Naive B cell (primary cell): ENCODE measurements at places on chromosomes 13 and 19. TPM values are rescaled to one million over a fixed set of nuclear protein-coding genes. Genes with fewer than 3 reads are reported as not detected.

Gene FUT2
- 0.11 TPM for polyA plus RNA-seq

Gene FXYD1
- 1.0 TPM for polyA plus RNA-seq

Gene NOVA2
- polyA plus RNA-seq = not detected

Gene CYP2F1
- not detected for polyA plus RNA-seq

Gene CFAP97D2
- polyA plus RNA-seq = not detected

Gene KLK5
- polyA plus RNA-seq = not detected

GRCh38 chr19:37931881-37932655 is 25.1 kb downstream of the SIPA1L3 start:
- no peaks in the 10 kb centered on the region for H3K27me3 ChIP-seq
- H3K36me3 ChIP-seq = peaks cover 10% of the 10 kb centered on the region
- DNase-seq = peak; percentile 45
- H3K4me1 ChIP-seq = peaks cover 66% of the 10 kb centered on the region
- peak overlapping the region; percentile 98 for H3K27ac ChIP-seq

- peaks cover 27% of the 10 kb centered on the region for H3K4me1 ChIP-seq
- H3K36me3 ChIP-seq = no peaks in the 10 kb centered on the region
- no peak for DNase-seq
- H3K27ac ChIP-seq = no peak overlapping the region
- peaks cover 50% of the 10 kb centered on the region for H3K27me3 ChIP-seq
These were observed 27.4 kb upstream of the SACS start for GRCh38 chr13:23460921-23461320.

DNA sequence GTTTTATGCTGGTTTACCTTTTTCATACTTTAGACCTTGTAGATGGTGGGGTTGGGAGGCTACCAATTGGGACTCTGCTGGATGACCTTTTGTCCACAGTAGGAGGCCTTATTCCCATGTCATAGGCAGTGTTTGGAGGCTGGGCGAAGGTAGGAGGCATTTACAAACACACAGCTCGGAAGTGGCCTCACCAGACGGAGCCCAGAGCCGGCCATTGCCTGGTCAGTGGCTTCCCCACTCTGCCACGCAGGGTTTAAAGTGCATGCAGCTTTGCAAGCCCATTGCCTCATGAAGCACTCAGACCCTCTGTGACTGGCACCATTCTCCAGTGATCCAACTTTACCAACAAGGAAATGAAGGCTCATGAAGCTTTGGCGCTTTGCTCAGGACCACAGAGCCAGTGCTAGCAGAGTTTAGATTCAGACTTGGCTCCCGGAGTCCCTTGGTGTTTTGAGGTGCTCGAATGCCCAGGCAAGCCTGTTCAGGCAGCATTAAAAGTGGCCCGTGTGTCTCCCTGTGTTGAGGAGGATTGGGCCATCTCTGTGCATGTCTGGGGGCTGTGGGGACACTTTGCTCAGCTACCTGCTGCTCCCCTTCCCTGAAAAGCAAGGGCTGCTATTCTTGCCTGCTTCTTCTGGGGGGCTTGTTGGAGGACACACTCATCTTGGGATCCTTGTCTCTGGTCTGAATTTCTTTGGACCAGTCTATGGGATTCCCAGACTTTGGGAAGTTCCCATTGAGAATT is 148.7 kb downstream of the ZNF536 start:
- H3K36me3 ChIP-seq = no peaks in the 10 kb centered on the region
- DNase-seq = no peak
- no peaks in the 10 kb centered on the region for H3K4me1 ChIP-seq
- H3K27ac ChIP-seq = no peak overlapping the region
- H3K4me3 ChIP-seq = no peak overlapping the region
- no peaks in the 10 kb centered on the region for H3K27me3 ChIP-seq

- H3K36me3 ChIP-seq = no peaks in the 10 kb centered on the region
- no peak for DNase-seq
- H3K4me1 ChIP-seq = no peaks in the 10 kb centered on the region
- no peak overlapping the region for H3K27ac ChIP-seq
These were observed 239.3 kb downstream of the KCTD12 start for GRCh38 chr13:76646946-76647345.

DNA sequence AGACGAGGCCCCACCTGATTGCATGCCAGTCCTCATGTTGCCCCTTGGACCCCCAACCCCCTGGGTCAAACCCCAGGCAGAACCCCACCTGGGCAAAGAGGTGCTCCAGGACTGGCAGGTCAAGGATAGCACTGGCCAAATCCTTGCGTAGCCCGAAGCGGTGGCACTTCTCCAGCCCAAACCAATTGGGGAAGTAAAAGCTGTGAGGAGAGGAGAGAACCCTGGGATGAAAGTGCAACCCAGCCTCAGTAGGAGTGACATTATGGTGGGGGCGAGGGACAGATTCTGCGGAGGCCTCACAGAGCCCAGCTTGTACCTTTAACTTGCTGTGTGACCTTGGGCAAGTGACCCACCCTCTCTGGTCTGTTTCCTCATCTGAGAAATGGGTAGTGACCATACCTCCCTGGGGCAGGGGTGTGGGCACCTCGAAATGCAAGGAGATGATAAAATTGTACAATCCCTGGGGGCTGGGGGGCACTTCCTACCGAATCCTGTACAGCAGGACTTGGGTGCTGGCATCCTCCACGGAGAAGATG is 4.4 kb downstream of the JAK3 start:
- H3K36me3 ChIP-seq = no peaks in the 10 kb centered on the region
- H3K4me1 ChIP-seq = peaks cover 44% of the 10 kb centered on the region
- no peak overlapping the region for H3K4me3 ChIP-seq

DNA sequence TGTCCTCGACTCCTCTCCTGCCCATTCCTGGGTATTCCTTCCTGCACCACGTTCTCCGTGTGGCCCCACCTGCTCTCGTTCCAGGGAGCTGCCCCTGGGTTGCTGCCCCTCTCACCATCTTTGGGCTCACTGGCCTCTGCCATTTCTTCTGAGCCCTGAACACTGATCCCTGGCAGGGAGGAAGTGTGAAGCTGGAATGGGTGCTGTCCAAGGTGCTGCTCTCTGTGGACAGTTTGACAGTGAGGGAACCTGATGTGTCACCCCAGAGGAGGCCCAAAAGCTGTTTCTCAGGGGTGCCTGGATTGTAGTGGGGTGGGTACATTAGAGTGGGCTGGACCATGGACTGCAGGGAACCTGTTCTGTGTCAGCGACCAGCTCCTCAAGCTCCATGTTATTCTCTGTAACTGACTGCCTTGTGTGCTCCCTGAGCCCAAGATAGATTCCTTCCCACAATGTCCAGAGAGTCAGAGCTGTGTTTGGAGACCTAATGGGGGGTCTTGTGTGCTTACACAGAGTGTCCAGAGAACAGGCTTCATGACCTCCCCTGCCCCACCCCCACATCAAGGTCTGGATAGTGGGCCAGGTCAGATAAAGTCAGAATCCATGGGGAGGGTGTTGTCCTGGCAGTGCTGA is 7.2 kb upstream of the CEACAM8 start:
- H3K36me3 ChIP-seq = no peaks in the 10 kb centered on the region
- peaks cover 4% of the 10 kb centered on the region for H3K4me1 ChIP-seq
- H3K27me3 ChIP-seq = peaks cover 76% of the 10 kb centered on the region
- H3K27ac ChIP-seq = no peak overlapping the region
- no peak overlapping the region for H3K4me3 ChIP-seq
- no peak for DNase-seq

DNA sequence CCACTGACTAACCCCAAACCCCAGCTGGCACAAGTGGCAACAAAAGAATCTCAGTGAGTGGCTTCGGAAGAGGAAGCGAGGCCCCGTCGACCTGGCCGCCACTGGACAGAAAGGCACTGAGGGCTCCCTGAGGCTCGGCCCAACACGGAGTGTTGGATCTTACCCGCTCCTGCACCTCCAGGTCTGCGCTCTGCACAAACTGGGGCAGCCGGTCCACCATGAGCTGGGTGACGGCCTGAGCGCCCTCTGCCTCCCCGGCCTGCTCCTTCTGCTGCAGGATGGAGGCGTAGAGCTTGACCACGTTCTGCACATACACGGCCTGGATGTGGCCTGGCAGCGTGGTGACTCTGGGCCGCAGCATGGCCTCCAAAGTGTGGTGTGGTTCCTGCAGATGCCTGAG is 21.7 kb downstream of the IZUMO4 start:
- no peaks in the 10 kb centered on the region for H3K4me1 ChIP-seq
- no peak for DNase-seq
- peaks cover 5% of the 10 kb centered on the region for H3K36me3 ChIP-seq
- no peak overlapping the region for H3K27ac ChIP-seq
- H3K27me3 ChIP-seq = no peaks in the 10 kb centered on the region

DNA sequence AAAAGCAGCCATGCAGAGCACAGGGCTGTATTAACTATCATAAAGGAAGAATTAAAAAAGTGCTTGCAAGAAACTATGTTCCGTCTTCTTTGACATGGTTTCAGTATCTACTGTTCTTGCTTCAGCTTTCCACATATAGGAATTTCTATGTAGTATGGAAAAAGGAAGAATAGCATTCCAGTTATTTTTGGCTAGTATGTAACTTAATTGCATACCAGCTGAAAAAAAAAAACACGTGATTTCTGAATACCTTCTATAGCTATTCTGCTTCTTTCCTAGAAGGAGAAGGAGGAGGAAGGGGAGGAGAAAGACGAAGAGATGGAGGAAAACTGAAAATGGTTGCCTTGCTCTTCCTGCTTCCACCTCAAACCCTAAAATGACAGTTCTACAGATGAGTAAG is 619.0 kb downstream of the KCTD12 start:
- H3K4me3 ChIP-seq = no peak overlapping the region
- no peaks in the 10 kb centered on the region for H3K36me3 ChIP-seq
- no peak for DNase-seq
- peak overlapping the region; percentile 15 for H3K27ac ChIP-seq
- peaks cover 4% of the 10 kb centered on the region for H3K27me3 ChIP-seq

DNA sequence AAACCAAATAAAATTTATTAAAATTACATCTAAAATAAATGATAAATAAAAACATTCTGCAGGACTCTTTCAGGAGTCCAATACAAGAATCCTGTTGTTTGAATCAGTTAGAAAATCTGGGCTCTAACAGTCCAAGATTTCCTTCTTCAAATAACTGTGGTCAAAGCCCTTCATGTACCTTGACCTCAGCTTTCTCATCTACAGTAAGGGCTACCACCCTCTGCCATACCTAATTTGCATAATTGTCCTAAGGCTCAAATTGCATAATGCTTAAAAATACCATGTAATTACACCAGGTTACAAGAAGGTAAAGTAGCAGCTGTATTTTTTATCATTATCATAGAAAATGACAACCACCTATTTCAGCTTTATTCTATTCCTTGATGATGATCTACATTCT is 54.3 kb downstream of the XPO4 start:
- no peak overlapping the region for H3K4me3 ChIP-seq
- H3K4me1 ChIP-seq = peaks cover 5% of the 10 kb centered on the region

DNA sequence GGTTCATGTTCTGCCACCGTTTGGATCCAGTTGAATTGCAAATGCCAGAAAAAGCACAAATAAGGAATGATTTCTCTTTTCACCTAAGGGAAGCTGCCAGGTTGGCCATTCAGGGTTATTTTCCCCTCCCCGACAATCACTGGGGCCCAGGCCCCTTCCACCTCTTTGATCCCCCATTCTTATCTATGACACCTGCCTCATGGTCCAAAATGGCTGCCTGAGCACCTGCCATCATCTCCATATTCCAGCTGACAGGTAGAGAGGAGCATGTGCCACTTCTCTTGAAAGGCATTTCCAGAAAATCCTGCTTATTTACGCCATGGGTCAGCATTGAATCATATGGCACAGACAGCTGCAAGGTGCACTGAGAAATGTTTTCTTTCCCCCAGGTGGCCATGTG is 15.7 kb downstream of the PTPRS start:
- H3K27ac ChIP-seq = no peak overlapping the region
- no peaks in the 10 kb centered on the region for H3K36me3 ChIP-seq
- DNase-seq = no peak
- H3K4me3 ChIP-seq = no peak overlapping the region
- peaks cover 13% of the 10 kb centered on the region for H3K27me3 ChIP-seq

DNA sequence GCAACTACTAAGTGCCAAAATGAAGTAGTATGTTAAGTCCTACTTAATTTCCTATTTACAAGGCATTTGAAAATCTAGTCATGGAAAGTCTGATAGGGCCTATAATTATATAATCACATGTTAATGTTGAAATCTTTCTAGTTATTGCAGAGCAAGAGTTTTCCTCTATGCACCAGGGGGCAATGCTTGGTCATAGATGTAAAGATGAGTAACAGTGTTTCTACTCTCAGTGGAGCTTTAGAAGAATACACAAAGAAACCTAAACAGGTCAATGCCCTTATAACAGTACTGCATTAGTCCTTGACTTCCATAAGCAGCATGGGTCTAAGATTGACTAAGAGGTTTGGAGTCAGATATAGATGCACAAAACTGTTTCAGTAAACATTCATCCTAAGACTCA is 218.7 kb downstream of the KCTD12 start:
- no peaks in the 10 kb centered on the region for H3K27me3 ChIP-seq
- no peak overlapping the region for H3K4me3 ChIP-seq
- no peak overlapping the region for H3K27ac ChIP-seq
- H3K4me1 ChIP-seq = no peaks in the 10 kb centered on the region
- no peak for DNase-seq

- peak overlapping the region; percentile 99 for H3K27ac ChIP-seq
- H3K4me1 ChIP-seq = peaks cover 48% of the 10 kb centered on the region
- no peaks in the 10 kb centered on the region for H3K27me3 ChIP-seq
- DNase-seq = peak; percentile 12
These were observed 13.1 kb downstream of the DNM2 start for GRCh38 chr19:10730932-10731331.

DNA sequence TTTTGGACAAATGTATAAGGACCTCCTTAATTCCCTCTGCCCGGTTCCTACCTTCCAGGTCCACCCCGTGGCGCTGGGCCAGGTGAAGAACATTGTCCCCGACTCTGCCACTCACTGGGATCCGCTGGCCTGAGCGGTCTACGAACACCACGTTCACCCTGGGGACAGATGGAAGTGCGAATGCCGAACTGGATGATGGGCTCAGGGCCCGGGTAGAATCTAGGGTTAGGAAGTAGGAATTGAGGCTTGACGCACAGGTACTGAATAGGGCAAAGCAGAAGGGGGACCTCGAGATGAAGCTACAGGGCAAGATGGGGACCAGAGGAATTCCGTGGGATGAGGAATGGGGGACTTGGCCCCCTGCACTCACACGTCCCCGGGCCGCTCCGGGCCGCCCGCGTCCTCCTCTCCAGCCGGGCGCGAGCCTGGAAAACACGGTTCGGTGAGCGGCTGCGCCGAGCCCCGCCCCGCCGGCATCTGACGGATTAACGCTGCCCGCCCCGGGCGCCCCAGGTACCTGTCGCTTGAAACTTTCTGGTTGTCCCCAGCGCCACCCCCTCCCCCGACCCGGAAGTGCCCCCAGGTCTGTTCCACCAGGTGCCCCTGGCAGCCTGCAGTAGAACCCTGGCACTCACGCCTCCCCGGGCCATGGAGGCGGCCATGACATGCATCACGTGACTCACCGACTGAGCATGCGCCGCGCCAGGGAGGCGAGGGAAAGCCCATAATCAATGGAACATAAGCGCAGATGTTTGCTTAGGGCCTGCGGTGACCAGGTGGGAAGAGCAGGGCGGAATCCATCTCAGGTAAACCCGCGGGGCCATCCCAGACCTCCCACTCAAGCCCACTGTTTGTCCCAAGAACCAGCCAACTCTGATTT is at the start of gene FDX2:
Gene FDX2 (minus strand): TSS at position 681 of the 880 bp plus-strand sequence. CDS start 19 bp downstream, at position 662.
- DNase-seq = peak; percentile 83
- peaks cover 8% of the 10 kb centered on the region for H3K36me3 ChIP-seq
- peaks cover 22% of the 10 kb centered on the region for H3K4me1 ChIP-seq
- peak within 1 kb of the TSS; percentile 96 for H3K27ac ChIP-seq
